NCI-H2107 (cell line): ENCODE measurements at places on chromosomes 5 and 9.

- no peak for DNase-seq
Observed at GRCh38 chr9:78781681-78782080, 484.8 kb downstream of the PSAT1 start.

DNA sequence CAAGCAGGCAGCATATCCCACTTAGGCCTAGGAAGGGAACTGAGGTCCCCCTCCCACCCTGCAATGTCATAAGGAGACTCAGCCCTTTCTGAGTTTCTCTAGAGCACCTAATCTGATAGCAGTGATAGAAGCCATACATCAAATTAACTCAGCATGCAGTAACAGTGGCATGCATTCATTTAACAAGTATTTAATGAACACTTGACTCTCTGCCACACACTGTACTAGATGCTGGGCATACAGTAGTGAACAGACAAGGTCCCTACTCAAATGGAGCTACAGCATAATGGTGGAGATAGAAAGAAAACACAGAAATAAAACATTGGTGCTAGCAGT lies 58.6 kb downstream of the SLC22A5 start:
- DNase-seq, result no peak

- no peak for DNase-seq
Observed at GRCh38 chr9:121696930-121697329, 45.5 kb downstream of the DAB2IP start.

GRCh38 chr5:180558232-180558631 lies 33.1 kb downstream of the SCGB3A1 start:
- DNase-seq, result no peak

DNA sequence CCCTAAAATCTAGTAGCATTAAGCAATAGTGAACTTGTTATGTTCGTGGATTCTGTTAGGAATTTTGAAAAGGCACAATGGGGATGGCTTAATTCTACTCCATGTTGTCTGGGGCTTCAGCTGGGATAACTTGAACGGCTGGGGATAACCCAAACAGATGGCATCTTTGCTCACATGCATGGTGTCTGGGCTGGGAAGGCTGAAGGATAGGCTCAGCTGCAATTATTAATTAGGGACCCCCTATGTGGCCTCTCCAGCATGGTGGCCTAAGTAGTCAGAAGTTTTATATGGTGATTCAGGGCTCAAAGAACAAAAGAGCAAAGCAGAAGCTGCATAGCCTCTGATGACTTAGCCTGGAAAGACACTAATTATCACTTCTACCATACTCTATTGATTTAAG lies 551.1 kb downstream of the PSAT1 start:
- DNase-seq, result no peak

DNA sequence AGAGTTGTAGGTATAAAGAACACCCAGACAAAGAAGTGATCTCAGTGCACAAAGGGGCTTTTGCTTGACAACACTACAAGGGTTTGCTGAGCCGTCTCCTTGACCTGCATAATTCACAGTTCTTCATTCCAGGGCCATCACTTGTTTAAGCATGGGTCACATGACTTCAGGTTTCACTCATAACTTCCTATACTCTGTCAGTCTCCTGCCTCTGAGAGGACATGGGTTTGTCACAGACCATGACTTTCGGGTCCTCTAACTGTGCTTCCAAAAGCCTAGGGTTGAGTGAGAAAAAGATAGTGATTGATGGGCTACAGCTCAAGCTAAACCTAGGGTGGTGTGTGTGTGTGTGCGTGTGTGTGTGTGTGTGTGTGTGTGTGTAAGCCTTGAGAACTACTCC lies 166.4 kb downstream of the CDH6 start:
- no peak for DNase-seq
